ENCODE measurements at places on chromosomes 1 and 21.

DNA sequence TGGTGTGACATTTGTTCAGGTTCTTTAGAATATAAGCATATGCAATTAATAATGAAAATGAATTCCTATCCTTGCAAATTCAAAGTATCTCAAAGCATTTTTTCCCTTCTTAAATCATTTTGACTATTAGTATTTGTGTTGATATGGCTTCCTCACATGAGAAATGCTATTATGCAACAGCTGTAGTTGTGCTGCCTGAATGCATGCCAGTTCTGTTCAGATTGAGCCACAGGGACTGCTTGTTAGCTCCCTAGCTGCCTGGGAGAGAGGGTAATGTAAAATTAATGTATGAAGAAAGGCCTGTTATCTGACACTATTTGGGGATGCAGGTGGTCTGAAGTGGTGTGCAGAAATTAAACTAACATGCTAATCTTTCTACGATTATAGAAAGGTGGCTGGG, 45.5 kb downstream of the CACHD1 start:
- no peak for DNase-seq

DNA sequence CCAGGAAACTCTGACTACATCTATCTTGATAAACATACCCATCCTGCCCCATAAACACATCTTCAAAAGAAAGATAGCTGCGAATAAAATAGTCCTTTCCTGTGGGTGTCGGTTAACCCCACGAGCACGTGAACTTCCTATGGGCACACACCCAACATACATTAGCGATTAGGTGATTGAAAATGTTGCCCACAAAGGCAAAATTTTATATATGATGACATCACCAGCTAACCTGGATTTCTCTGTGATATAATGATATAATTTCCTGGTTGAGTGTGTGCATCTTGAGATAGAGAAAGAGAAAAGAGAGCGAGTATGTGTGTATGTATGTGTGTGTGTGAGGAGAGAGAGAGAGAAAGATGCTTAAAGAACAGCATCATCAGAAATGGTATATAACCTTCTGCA, 296.1 kb downstream of the PTPRC start:
- no peak for DNase-seq

- no peak for DNase-seq
Measured at GRCh38 chr1:237814319-237814924, 76.3 kb downstream of the ZP4 start.

GRCh38 chr21:28391938-28392849, 600.5 kb downstream of the LTN1 start:
- DNase-seq = no peak

DNA sequence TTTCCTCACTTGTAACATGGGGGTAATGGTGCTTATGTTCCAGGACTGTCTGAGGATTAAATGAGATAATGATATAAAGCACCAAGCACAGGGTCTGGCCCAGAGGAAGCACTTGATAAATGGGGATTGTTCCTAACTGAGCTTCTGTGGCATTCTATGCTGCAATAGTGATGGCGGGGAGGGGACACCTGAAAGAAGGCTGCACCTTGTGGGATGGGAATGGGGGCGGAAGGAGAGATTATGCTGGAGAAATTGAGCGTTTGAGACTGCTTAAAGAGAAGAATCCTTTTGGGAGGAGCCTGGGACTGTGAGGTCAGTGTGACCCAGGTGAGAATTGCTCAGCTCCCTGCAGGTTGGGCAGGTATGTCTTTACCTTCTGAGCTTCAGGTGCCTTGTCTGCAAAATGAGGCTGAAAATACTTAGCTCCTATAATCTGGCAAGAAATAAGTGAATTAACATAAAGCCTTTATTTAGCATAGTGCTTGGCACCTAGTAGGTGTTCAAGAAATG, 55.9 kb upstream of the CTPS1 start:
- no peak for DNase-seq

DNA sequence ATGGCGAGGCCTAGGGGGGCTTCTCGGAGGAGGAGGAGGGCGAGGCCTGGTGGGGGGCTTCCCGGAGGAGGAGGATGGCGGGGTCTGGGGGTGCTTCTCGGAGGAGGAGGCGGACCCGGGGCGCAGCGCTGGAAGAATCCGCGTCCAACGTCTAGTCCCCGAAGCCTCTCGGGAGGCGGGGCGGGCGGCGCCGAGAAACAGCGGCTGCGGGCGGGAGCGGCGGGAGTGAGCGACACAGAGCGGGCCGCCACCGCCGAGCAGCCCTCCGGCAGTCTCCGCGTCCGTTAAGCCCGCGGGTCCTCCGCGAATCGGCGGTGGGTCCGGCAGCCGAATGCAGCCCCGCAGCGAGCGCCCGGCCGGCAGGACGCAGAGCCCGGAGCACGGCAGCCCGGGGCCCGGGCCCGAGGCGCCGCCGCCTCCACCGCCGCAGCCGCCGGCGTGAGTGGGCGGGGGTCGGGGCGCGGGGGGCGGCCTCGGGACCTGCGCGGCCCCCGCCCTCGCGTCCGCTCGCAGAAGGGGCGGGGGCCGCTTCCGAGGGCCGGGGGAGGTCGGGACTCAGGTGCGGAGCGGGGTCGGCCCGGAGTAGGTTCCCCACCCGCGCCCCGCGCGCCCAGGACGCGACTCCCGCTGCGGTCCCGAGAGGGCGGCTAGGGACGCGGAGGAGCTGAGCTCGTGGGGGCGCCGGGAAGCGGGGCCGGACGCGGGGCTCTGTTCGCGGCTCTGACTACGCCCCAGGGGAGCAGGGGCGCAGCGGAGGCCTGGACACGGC, at the start of gene KLHL17:
Gene KLHL17, plus strand, starts transcription at position 222 of the 769 bp plus-strand sequence. Its CDS starts 110 bp downstream, at position 332.
- DNase-seq = no peak

DNA sequence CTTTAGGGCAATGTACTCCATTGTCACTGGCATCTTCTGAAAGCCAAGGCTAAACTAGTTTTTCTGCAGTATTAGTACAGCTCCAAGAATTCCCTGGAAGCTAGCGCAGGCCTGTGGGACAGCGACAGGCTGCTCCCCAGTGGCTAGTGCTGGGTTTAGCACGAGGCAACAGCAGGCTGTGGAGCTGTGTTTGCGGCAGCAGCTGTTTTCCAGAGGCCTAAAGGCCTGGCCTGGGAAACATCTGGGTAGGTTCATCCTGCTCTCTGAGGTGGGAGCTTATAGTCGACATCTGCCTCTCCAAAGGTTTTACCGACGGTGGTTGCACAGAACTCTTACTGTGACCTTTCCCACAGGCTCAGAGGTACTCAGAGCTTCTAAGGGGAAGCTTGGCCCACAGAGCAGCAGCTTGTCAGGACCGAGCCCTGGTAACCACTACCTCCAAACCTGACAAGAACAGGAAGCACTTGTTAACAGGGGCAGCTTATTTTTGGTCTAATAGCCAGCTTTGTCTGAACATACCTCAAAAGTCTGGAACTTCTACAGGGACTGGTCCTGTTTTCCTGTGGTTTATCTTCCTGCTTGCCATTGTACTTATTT, 17.2 kb downstream of the CC2D1B start:
- no peak for DNase-seq

DNA sequence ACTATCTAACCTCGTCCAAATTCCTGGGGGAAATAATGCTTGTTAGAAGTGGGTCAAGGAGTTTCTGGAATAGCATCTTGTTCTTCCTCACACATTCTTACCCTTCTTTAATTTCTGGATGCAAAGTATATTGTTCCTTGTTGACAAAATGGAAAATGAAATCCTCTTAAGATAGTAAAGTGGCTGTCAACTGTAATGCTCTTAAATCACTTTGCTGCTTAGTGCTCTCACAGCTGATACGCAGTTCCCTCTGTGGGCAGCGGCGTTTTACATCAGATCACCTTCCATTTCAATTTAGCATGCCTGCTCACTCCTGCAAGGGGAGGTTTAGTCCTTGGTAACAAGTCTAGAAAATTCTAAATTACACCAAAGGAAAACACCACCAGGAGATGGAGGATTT, 113.1 kb downstream of the DNM3 start:
- no peak for DNase-seq

GRCh38 chr1:228036701-228037231, 30.0 kb downstream of the WNT3A start:
- no peak for DNase-seq

DNA sequence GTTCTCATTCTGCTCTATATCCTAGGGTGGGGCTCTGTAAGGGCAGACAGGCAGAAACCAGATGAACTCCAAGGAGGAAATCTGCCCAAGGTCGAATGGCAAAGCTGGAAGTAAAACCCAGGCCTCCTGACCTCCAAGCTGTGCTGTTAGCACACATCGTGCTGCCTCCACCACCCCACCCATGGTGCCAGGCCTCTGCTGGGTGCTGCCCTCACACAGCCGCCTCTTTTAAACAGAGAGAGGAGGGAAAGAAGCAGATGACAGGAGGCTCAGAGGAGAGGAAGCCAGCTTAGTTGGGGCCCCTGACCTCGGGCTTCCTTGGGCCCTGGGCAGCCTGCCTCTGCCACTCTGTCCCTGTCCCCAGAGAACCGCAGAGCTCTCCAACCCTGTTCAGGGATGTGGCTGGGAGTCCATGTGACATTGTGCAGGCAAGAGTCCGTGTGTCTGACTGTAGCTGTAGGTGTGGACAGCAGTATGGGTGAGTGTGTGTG, 1.1 kb downstream of the SYNC start:
- no peak for DNase-seq

DNA sequence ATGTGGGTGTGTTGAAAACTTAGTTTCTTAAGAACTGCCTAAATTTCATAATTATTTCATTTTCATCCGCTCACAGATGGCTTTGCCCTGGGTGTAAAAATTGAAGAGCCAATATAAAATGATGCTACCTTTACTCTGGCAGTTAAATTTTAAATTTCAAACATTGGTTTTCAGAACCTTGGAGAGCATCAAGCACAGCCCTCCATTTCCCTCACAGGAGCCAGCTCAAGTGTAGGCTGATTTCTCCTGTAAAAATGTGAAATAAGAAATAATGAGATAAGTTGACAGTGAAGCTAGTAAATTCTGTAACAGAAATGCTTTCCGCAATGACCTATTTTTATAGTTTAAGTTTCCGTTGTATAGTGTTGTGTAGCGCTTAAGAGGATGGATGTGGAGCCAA, 53.9 kb upstream of the AKT3 start:
- no peak for DNase-seq
